Muscle of leg (tissue), 16 donors: ENCODE measurements at places on chromosomes 11 and 22. TPM values are rescaled to one million over a fixed set of nuclear protein-coding genes. Genes with fewer than 3 reads are reported as not detected.

DNA sequence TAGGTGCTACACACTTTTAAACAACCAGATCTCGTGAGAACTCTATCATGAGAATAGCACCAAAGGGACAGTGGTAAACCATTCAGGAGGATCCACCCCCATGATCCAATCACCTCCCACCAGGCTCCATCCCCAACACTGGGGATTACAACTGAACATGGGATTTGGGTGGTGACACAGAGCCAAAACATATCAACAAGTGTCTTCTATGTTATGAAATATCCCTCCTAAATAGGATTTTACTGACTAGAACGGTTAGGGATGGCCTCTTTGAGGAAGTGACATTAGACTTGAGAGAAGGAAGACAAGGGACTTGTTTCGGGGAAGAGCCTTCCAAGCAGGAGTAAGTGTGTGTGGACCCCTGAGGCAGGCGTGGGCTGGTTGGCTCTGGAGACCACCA lies 11.9 kb upstream of the MRPL11 start:
- no peak for DNase-seq

The ROBO4 gene
- total RNA-seq: 17.8 TPM

DNA sequence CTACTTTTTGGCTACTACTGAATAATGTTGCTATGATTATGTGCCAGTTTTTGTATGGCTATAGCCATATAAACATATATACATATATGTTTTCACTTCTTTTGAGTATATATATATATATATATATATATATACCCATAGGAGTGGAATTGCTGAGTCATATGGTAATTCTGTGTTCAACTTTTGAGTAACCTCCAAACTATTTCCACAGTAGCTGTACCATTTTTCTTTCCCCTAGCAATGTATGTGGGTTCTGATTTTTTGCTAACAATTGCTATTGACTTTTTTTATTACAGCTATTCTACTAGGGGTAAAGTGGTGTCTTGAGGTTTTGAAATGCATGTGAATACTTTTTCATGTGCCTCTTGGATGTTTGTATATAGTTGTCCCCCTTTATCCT lies 30.4 kb downstream of the CBL start:
- DNase-seq: no peak

GRCh38 chr11:24389575-24389974 lies 107.3 kb upstream of the LUZP2 start:
- DNase-seq: no peak

DNA sequence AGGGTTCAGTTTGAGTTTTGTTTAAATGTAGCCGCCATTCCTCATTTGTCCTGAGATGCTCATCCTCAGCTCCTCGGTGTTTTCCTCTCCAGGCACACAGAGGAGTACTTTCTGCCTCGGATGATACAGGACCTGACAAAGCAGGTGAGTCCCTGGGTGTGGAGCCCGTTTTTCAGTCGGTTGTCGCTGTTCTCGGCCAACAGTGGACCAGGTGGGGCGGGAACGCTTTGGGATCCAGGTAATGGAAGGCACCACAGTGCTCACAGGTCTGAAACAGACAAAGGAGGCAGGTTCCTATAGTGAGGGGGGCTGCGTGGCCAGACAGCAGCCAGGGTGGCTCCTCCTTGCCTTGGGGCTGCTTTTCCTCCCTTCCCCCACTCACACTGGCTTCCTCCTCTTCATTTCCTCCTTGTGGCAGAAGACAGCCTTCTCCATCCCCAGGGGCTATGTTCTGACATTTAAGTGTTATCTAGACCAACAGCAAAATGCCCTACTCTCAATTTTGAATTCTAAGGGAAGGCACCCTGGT lies 19.4 kb downstream of the NADSYN1 start:
- DNase-seq: no peak

The LMO2 gene
- total RNA-seq: 15.1 TPM

- DNase-seq: peak; percentile 89
These were observed 77.1 kb upstream of the MTMR2 start for GRCh38 chr11:96001037-96001436.

DNA sequence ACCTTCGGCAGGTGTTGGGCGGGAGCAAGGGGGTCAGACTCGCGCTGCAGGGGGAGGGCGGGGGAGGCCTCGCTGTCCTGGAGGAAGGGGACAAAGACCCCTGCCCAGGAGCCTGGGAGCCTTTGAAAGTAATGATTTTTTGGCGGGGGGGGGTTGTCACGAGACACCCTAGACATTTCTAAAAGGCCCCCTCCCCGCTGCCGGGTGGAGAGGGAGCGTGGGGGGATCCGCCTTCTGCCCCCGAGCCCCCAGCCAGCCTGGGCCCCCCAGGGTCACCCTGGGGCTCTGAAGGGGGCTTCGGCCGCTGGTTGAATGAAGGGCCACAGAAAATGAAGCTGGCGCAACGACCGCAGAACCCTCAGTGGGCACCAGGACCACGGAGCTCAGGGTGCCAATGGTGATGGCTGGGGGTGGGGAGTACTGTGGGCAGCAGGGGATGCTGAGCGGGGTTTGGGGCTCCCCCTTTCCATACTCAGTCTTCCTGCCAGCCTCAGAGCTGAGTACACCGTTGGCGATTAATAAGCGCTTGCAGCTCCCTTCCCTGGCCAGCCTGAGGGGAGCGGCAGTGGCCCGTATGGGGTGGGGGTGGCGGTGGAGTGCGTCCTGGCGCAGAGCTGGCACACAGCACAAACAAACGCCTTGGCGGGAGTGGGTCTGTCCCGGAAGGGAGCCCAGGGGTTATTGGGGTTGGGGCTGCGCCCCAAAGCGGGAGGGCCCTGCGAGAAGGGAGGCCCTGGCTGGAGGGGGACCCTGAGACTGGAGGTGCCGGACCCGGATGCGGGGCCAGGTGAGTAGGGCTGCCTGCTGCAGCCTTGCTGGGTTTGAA lies 1.2 kb upstream of the DUSP8 start:
- no peak for DNase-seq

GRCh38 chr11:112881461-112881860 lies 79.8 kb upstream of the NCAM1 start:
- DNase-seq: peak; percentile 93

GRCh38 chr22:42335839-42336378 lies 65.5 kb upstream of the TCF20 start:
- DNase-seq: no peak

The LRRC32 gene
- total RNA-seq: 21.8 TPM

DNA sequence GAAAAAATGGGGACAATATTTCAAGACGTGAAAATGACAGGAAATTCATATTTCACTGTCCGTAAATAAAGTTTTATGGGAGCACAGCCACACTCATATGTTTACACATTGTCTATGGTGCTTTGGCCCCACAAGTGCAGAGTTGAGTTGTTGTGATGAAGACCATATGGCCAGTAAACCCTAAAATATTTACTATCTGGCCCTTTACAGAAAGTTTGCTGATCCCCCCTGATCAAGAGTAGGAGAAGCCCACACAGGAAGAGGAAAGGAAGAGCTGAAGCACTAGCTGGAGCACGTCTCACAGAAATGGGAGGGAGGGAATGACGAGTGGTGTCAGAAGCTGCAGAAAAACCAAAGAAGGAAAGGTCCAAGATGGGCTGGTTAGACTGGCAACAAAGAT lies 78.8 kb downstream of the TNRC6B start:
- DNase-seq: no peak

DNA sequence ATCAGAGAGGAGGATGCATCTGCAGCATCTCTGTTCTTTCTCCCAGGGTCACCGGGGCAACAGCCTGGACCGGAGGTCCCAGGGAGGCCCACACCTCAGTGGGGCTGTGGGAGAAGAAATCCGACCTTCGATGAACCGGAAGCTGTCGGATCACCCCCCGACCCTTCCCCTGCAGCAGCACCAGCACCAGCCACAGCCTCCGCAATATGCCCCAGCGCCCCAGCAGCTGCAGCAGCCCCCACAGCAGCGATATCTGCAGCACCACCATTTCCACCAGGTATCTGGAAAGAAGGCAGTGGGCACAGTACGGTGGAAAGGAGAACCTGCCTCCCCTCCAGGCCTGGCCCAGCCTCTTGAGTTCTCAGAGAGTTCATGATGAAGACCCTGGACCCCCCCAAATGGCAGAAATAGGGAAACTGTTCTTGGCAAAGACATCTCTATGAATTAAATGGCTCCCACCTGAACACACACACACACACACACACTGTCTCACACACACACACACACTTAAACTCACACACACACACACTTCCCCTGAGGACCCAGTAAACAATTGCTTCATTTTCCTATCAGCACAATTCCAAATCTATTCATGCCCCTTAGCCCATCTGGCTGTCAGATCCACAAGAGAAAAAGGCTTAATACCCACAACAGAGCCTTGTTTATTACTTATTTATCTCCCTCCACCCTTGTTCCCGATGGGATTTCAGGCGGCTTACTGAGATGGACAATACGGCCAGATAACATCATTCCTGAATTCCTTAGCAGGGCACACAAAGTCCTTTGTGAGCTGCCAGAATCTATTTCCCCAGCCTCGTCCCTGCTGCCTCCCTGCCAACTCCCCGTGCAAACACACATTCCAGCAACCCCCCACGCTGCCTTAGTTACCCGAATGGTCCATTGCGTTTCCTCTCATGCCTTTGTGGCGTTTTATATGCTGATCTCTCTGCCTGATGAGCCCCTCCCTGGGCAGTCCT lies 8.1 kb downstream of the TMA7B start:
- no peak for DNase-seq

DNA sequence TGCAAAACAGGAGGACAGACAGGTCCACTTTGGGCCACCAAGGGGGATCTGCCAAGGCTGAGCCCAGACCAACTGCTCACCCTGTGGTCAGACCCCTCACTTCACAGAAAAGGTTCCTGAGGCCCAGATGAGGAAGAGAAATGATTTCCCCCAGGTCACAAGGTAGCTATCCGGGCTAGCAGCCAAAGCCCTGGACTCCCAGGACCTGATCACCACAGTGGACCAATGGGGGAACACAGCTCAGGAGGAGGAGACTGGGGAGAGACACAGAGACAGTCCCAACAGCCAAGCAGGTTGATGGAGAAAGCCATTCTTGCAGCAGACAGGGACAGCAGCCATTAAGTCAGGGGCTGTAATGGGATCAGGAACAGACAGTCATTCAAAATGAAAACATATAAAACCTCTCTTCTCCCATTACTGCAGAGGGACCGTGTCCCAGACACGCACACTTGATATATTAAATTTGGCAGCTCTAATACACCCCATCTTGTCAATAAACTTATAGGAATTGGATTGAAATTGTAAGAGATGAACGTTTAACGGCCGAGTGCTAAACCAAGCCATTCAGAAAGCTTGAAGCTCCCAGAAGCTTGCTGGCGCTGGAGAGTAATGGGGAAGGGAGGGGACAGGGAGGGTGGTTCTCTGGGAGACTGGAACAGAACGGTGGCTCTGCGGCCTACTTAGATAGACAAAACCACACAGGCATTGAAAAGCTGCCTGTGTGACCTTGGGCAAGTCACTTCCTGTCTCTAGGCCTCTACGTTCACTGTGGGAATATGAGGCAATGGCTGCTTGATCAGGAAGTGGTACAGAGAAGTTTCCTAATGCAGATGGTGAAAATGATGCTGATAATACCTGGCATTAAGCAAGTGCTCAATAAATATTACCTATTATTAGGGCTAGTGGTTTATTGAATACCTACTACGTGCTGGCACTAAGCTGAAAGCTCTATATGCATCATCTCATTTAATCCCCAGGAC lies 16.0 kb downstream of the ZMAT5 start:
- peak; percentile 77 for DNase-seq

GRCh38 chr11:90532125-90532524 lies 309.3 kb upstream of the CHORDC1 start:
- DNase-seq: no peak

DNA sequence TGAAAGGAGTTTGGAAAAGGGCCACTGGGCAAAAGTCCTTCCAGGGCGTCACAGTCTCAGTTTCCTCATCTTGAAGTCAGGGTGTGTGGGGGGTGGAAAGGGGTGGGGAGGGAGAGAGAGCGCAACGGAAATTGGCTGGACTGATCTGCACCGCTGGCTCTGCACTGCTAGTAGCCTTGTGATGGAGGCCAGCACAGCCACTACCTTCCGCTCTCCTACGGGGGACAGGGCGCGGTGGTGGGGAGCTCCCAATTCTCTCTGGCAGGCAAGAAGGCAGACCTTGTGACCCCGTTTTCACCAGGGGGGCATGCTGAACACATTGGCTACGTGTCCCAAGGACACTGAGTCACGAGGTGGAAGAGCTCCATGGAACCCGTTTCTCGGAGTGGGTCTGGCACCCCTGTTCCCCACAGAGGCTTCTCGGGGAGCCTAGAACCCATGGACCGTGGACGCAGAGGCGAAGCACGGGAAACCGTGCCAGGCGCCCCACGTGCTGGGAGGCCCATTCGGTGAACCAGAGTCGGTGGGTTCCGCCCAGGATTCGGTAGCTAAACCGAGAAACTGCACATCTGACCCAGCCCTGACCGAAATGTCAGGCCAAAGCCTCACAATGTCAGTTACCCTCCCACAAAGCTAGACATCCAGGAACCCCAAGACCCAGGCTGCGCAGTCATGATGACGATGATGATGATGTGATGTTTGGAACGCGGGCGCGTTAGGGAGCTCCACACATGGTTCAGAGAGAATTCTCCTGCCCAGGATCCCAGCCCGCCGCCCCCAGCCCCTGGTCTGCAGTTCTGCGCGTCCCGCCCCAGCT lies 28.3 kb upstream of the WNT11 start:
- peak; percentile 84 for DNase-seq
